ENCODE measurements at places on chromosomes 13 and 19.

DNA sequence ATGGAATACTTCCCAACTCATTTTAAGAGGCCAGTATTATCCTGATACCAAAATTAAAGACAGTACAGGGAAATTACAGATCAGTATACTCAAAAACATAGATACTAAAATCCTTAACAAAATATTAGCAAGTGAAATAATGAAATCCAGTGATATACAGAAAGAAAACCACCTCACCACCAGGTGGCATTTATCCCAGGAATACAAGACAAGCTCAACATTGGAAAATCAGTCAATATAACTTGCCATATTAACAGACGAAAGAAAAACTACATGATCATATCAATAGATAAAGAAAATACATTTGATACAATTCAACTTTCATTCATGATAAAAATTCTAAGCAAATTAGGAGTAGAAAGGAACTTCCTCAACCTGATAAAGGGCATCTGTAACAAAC is 6.7 kb upstream of the GNA15 start:
- peak; percentile 33 for DNase-seq

- no peak for DNase-seq
Measured at GRCh38 chr19:1582201-1582600, 10.5 kb downstream of the MBD3 start.

DNA sequence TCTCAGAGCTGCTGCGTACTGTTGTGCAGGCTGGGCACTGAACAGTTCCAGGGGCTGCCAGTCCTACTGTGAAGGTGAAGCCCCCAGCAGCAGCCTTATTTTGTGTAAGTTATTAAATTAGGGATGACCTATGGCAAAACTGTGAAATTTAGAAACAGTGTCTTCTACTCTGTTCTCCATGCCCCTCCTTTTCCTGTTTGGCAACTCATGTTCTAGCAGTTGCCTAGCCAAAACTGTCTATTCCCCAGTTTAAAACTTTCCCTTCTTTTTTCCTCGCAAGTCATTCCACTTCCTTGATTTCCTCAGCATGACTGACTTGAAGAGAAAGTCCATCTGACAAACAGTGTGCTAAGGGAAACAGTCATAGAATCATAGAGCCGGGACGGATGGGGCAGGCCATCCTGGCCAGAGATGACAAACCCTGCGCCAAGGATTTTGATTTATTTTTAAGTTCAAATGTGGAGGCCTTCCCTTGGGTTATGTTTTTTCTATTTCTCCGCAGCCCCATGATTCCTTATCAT is 78.1 kb upstream of the OLFM4 start:
- no peak for DNase-seq

GRCh38 chr19:647566-648284 is 8.0 kb downstream of the FGF22 start:
- DNase-seq: no peak

DNA sequence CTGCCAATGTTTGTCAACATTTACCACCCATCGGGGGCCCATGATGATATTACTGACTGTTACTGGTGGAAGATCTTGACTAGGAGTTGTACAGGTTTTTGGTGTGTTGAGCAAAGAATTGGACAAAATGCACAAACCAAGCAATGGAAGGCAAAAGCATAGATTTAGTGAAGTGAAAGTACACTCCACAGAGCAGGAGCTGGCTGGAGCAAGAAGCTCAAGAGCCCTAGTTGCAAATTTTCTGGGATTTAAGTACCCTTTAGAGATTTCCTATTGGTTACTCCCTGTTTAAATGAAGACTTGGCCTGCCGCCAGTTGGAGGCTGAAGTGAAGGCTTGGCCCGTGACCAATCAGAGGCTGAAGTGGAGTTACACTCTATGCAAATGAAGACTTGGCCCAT is 128.6 kb upstream of the KL start:
- DNase-seq: no peak

DNA sequence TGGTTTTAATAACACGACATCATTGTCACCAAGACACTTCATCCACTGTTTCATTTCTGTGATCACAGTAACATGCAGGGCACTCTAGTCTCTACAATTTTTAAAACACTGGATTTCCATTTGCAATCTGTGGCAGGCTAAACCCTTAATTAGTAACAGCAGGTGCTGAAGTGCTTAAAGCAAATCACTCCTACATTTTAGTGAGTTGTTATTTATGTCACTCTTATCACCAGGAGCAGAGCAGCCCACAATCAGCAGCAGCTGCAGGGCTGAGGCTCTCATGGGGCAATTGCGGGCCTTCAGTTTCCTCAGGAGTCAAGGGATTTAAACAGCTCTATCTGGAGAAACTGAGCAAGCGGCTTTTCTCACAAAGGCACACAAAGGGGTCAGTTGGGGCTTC is 1.6 kb downstream of the SOHLH2 start:
- no peak for DNase-seq

DNA sequence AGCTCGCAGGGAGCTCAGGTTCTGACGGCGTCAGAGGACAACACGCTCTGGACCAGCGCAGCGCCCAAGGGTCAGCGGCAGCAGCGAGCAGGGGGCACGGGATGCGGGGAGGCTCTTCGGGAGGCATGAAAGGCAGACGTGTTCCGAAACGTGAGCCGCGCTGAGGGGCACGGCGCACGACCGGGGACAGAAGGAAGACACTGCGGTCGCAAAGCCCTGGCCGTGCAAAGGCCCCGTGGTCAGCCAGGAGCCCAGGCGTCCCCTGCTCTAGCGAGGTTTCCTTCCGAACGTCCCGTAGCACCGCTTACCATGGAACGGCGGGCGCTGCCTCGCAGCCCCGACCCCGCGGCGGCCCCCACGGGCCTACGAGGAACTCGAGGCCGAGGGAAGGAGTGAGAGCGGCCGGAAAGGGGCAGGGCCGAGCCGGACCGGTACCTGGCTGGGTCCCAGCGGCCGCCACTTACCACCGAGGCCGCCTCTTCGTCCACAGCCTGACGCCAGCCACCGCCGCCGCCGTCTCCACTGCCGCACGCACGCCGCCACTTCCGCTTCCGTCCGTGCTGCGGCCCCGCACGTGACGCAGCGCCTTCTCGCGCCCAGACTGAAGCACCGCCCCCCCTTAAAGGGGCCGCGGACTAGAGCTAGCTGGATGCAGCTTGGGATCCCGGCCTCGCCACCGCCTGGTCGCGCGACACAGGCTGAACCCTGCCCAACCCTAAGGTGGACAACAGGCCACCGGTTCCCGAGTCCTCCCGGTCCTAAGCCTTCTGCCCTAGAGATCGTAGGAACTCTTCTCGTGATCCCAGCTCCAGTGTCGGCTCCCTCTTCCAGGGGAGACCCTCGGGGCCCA is 9.4 kb downstream of the ABHD17A start:
- DNase-seq: peak; percentile 69

GRCh38 chr13:113749967-113750366 is 9.1 kb upstream of the TMEM255B start:
- DNase-seq: no peak

- peak; percentile 24 for DNase-seq
Measured at GRCh38 chr13:49436890-49437289, 7.0 kb downstream of the CAB39L start.

DNA sequence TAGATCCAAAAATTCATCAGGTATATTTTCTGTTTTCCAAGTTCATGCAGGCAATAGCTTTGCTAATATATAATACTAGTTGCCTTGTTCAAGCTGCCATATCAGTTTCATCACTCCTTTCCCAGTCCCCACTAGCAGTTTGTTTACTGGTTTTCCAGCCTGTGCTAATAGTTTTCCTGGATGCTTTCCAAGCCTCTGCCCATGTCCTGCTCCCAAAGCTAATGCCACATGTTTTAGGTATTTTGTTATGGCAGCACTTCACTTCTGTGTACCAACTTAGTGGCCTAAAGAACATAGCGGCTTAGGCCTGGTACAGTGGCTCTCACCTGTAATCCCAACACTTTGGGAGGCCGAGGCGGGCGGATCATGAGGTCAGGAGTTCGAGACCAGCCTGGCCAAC is 28.1 kb upstream of the ZNF527 start:
- DNase-seq: no peak

GRCh38 chr13:108322206-108322824 is 52.8 kb downstream of the TNFSF13B start:
- DNase-seq: peak; percentile 13

- DNase-seq: no peak
Measured at GRCh38 chr19:30158893-30159245, 213.3 kb upstream of the ZNF536 start.

- peak; percentile 16 for DNase-seq
Measured at GRCh38 chr19:54162241-54162805, 2.8 kb upstream of the LENG1 start.

GRCh38 chr19:19133985-19134384 is 4.3 kb downstream of the TMEM161A start:
- no peak for DNase-seq

- DNase-seq: no peak
Measured at GRCh38 chr13:71339005-71339404, 528.0 kb downstream of the DACH1 start.

GRCh38 chr13:32431361-32431760 is 3.4 kb upstream of the N4BP2L1 start:
- no peak for DNase-seq

DNA sequence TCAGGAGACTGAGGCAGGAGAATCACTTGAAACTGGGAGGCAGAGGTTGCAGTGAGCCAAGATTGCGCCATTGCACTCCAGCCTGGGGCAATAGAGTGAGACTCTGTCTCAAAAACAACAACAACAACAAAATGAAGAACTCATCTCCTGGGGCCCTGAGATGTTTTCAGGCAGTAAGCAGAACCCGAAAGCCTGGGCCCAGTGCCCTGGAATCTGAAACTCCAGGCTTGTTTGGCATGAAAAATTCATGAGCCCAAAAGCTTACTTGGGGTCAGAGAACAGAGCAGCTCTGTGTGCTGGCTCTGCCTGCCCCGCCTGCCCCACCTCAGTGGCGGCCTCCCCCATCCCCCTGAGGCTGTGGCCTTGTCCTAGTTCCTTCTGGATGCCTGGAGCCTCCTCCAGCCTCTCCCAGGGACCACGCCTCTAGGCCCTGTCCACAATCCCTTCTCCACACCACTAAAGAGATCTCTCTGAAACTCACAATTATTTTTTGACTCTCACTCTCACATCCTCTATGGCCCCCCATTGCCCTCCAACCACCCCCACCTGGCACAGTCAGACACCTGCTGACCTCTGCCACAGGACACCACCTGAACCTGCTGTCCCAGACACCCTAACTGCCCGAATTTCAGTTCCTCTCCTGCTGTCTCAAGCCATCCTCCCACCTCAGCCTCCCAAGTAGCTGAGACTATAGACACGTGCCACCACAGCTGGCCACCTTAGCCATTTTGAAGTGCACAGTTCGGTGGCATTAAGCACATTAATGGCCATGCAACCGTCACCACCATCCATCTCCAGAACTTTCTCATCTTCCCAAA is 6.9 kb upstream of the AP1M2 start:
- no peak for DNase-seq

- DNase-seq: peak; percentile 97
Measured at GRCh38 chr19:4694211-4694987, 24.3 kb upstream of the MYDGF start.

- peak; percentile 76 for DNase-seq
Measured at GRCh38 chr19:3844596-3844995, 24.2 kb downstream of the ZFR2 start.

DNA sequence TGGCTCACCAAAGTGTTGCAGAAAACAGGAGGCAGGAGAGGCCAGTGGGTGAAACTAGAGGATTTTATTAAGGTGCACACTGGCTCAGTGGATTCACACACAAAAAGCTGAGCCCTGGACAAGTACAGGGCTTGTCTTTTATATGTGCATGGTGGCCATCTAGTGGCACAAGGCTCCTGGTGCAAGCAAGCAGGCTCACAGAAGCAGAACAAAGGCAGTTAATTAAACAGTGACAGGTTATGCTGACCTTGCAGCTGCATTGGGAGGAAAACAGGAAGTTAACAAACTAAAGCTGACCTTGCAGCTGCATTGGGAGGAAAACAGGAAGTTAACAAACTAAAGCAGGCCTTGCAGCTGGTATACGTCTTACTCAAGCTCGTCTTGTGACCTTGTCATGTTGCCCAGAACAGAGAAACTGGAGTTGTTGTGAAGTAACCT is 65.3 kb upstream of the ZNF681 start:
- no peak for DNase-seq

DNA sequence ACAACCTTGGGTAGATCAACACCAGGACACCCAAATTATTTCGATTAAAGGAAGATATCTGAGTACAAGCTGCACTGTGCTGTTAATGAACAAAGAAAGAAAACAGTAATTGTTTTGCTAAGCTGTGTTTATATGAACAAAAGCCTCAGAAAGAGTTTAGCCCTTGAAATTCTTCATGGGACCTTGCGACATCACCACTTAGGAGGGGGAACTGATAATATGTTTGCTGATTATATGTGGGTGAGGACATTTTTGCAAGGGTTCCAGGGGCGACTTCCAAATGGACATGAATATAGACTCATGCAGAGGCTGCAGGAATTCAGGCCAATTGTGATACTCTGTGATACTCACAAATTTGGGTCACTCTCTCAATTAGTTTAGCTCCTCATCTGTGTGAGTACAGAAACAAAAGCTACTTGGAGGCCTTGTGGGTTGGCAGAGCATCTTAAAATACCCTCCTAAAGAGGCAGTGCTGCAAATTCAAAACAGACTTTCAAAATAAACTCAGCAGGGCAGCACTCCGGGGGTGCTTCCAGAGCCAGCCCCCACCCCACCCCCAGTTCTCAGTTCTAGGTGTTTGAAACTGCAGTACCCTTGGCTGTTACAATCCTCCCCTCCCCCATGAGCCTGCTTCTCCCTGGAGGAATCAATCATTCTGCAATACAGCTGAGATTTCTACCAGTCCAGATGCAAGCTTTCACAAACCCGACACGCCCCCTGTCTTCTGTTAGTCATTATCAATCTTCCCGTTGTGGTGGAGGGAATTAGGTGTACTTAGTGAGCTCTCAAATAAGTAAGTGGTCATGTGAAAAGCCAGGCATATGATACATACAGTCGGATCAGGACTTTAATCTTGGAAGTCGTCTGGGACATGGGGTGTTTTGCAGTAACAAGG is 97.0 kb upstream of the MBNL2 start:
- DNase-seq: peak; percentile 89

- peak; percentile 86 for DNase-seq
Measured at GRCh38 chr13:93262729-93263345, 36.2 kb downstream of the GPC6 start.

- peak; percentile 34 for DNase-seq
Measured at GRCh38 chr13:80168089-80168850, 172.7 kb downstream of the SPRY2 start.

DNA sequence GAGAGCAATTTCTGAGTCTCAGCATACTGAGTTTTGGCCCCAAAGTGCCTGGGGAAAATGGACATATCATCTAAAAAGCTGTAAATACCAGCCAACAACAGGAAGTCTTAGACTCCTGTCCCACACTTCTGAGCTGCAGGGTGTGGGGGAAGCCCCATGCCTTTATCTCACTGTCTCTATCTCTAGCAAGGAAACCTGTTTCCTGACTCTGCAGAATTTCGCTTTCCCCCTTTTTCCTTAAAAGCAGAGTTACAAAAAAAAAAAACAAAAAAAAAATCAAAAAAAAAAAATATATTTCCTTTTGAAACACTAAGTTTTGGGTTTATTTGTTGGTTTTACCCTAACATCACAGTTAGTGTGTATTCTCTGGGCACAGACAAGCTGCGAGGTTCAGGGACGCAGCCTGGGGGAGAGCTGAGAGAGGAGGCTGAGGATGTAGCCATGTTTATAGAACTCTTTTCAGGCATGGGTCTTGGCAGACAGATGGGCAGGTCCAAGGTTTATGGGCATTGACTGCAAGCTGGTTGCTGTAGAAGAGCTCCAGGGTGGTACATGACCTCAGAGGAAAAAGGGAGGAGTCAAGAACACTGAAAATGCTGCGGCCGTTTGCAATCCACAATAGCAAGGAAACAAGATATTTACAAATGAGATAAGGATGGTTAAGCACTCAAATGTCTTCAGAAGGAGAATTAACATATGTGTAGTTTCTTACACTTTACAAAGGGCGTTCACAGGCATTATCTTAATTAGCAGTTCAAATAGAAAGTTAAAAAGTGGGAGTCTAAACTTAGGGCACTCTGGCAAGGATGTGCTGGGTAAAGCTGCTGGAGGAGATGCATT is 4.9 kb downstream of the MBNL2 start:
- DNase-seq: no peak

All from astrocyte (in vitro differentiated cells and primary cell).